ENCODE measurements at places on chromosomes 2 and 18. TPM values are rescaled to one million over a fixed set of nuclear protein-coding genes. Genes with fewer than 3 reads are reported as not detected.
A peak's percentile ranks its signal among the peaks of the same experiment; 100 is the strongest.

DNA sequence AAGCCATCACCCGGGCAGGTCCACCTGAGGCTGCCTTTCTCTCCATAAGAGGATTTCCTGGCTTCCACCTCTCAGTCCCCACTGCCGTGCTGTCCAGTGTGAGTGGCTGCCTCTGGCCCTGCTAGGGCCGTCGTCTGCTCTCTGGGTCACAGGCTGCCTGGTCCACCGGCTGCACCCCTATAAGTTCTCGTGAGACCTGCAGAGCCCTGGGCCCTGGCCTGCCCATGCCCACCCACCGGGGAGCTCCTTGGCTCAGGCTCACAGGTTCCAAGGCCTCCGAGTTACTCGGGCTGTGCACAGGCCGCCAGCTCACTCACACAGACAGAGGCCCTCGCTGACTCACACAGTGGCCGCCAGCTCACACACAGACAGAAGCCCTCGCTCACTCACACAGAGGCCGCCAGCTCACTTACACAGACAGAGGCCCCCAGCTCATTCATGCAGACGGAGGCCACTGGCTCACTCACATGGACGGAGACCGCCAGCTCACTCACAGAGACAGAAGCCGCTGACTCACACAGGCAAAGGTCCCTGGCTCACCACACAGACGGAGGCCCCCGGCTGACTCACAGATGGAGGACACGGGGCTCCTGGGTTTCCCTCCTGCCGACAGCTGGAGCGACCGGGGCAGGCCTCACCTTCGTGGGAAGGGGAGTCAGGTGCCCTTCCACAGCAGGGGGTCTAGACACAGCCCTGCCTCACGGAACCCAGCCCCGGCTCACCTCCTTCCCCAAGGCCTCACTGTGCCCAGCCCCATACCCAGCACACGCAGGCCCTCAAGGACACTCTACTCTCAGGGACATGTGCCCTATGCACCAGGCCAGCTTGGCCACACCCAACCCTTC lies 334.1 kb upstream of the MYT1L start:
- DNase-seq: no peak

GRCh38 chr2:108637304-108637669 lies 82.0 kb upstream of the RANBP2 start:
- peak; percentile 91 for DNase-seq

- no peak for DNase-seq
Measured at GRCh38 chr2:14220101-14220500, 412.4 kb upstream of the LRATD1 start.

DNA sequence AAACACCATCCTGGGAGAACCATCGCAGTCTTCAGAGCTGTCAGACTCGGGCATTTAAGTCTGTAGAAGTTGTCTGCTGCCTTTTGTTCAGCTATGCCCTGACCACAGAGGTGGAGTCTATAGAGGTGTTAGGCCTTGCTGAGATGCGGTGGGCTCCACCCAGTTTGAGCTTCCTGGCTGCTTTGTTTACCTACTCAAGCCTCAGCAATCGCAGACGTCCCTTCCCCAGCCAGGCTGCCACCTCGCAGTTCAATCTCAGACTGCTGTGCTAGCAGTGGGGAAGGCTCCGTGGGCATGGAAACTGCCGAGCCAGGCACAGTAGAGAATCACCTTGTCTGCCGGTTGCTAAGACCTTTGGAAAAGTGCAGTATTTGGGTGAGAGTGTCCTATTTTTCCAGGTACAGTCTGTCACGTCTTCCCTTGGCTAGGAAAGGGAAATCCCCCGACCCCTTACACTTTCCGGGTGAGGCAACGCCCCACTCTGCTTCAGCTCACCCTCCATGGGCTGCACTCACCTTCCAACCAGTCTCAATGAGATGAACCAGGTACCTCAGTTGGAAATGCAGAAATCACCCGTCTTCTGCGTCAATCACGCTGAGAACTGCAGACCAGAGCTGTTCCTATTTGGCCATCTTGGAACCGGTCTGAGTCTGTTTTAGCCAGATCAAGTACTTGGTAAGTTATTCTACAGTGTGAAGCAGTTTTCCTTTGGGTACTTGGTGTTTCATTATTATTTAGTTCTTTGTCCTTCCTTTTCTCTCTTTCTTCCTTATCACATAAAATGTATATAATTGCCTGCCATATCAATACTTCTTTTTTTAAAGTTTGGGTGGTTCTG lies 71.5 kb downstream of the CDC42EP3 start:
- DNase-seq: no peak

DNA sequence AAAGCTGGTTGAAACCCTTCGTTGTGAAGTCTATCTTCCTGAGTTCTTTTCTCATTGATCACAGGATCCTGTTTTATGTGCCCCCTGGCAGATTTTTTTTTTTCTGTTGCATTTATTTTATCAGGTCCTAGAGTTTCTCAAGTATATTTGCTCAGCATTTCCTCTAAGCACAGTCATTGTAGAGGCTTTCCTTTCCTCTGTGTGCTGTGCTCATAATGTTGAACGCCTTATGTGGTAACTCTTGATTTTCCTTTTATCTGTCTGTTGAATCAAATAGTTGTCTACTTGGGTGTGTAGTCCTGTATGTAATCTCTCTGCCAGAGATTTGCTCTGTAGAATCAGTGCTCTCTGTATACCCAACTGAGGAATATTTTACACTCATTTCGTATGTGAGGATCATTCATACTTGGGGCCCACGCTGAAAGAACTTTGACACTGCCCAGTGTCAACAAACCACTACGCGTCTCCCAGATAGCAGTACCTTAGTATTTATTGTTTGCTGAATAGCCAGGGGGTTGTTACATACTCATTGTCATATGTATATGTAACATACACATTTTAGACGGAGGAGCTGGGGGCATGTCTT lies 118.2 kb downstream of the CTNNA2 start:
- DNase-seq: no peak

DNA sequence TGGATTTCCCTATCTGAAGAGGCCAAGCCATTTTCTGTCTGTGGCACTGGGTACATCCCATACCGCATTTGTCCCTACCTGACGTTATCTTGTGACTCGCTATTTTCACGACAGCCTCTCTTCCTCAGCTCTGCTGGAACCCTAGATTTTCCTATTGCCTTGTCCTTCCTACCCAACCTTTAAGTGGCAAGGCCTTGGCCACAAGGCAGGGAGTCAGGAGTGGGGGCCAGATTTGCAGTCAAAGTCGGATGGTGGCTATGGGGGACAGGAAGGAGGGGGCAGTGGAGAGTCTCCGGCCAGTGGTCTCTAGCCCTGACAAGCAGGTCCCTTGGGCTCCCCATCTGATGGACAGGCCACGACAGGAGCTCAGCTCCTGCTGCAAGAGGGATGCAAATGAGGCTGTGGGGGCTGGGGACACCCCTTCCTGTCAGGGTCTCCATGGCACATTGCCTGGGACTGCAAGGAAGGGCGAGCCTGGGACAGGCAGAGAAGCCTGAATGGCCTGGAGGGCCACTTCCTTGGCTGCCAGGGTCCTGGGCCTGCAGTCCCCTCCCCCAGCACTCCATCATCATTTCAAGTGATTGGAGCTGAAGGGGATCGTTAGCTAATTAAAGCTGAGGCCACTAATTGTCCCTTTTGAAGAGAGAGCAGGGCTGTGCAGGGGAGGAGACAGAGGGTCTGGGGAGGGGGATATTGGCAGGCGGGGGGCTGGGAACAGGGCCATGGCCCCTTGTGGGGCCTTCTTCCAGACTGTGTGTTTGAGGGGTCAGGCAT lies 6.3 kb upstream of the ECEL1 start:
- peak; percentile 77 for DNase-seq

GRCh38 chr2:175621821-175622220 lies 380.2 kb downstream of the LNPK start:
- no peak for DNase-seq

- DNase-seq: peak; percentile 60
Measured at GRCh38 chr18:2515908-2516625, 55.2 kb downstream of the METTL4 start.

GRCh38 chr2:148523315-148523714 lies 121.2 kb upstream of the EPC2 start:
- no peak for DNase-seq

DNA sequence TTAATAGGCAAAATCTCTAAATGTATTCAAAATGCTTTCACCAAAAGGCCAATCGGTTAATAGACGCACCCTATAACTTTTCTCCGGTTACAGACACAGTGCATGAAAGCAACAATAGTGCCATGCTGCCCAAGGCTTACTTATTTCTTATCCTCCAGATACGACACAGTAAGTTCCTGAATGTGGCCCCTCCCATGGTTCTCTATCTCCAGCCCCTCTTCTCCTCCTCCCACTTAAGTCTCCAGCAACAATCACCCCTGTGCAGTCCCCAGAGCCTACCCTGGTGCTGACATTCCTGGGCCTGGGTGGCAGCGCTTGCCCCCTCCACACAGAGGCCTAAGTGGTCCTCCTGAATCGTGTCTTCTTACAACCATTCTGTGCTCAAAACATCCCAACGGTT lies 3.6 kb downstream of the KIDINS220 start:
- no peak for DNase-seq

DNA sequence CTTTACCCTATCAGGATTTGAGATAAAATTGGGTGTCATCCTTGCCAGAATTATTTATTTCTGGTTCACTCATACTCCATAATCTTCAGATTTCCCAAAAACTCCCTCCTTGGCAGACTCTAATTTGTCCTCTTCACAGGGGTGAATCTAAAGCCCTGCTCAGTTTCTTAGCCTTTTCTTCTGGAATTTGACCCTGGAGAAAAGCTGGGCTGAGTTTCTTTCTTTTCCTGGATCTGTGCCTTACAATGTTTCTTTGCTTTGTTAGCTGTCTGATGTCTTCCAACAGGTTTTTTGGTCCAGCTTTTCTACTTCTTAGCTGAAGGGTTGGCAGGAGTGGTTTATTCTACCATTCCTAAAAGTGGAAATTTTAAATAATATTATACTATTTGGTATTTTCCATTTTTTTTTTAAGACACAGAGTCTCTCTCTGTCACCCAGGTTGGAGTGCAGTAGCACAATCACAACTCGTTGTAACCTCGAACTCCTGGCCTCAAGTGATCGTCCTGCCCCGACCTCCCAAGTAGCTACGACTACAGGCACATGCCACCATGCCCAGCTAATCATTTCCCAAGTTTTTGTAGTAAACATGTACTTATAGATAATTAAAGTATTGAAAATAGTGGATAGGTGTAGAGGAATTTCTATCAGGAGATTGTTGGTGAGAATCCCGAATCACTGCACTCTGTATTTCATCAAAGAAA lies 138.4 kb upstream of the TWIST2 start:
- no peak for DNase-seq

DNA sequence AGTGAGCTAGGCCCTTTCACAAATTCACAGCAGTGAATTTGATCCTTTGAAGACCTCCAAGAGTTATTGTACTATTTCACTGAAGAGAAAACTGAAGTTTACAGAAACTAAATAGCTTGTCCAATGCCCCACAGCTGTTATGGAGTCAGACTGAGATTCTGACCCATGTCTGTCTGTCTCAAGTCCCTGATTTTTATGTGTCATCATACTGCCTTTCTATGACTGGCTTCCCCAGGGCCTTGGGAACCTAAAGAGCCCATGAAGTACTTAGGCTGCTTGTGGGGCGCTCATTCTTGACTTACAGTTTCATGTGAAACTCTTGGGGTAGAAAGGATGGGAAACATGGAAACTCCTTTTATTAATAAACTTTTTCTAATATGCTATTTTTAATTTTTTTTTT lies 107.7 kb downstream of the ATL2 start:
- DNase-seq: no peak

GRCh38 chr2:106516436-106516835 lies 29.3 kb downstream of the CD8B2 start:
- no peak for DNase-seq

DNA sequence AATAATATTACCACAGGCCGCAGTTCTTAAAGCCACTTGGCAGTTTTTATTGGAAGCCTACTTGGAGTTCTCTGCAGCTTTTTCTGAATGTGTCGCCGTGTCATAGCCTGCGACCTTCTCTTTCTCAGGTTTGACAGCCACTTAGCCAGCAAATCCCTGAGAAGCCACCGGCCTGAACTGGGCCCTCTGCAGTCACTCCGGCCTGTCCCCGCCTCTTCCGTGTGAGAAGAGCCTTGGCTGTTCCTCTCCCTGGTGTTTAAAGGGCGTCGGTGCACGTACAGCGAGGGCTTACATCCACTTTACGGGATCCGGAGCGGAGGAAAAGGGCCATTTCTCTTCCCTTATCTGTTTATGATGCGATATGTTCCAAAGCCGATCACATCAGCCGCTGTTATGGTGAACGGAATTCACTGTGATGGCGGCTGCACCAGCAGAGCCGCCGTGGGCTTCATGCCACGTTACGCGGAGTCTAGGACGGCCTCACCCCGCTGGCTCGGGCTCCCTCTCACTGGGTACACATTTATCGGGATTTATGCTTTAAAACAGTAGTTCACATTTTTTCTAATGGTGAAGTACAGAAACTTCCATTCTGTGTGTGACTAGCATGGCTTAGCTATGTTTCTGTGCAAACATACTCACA lies 66.8 kb downstream of the GBX2 start:
- no peak for DNase-seq

GRCh38 chr2:46561731-46562450 lies 82.5 kb downstream of the TMEM247 start:
- no peak for DNase-seq

GRCh38 chr18:21163647-21164547 lies 52.3 kb upstream of the ROCK1 start:
- peak; percentile 86 for DNase-seq

- no peak for DNase-seq
Measured at GRCh38 chr2:68365087-68365486, at the start of gene PLEK. TSS of gene PLEK (plus strand) at chr2:68365282. CDS start at chr2:68365352, 70 bp downstream.

The HOXD12 gene
- total RNA-seq: not detected

The UGT1A7 gene
- total RNA-seq: not detected

Data from osteoblast (primary cell).